ENCODE measurements at places on chromosomes 2 and 18. TPM values are rescaled to one million over a fixed set of nuclear protein-coding genes. Genes with fewer than 3 reads are reported as not detected.

Gene PIEZO2
- 0.07 TPM for polyA plus RNA-seq

Gene EGR4
- polyA plus RNA-seq: not detected

Gene GALNT3
- 0.16 TPM for polyA plus RNA-seq

Gene C2orf78
- polyA plus RNA-seq: not detected

Gene SULT1C2
- not detected for polyA plus RNA-seq

Gene FAM237A
- polyA plus RNA-seq: not detected

Gene PLCL1
- polyA plus RNA-seq: 19.1 TPM

Gene ALPP
- polyA plus RNA-seq: not detected

Gene DSG1
- polyA plus RNA-seq: under 0.01 TPM

Gene POTEC
- polyA plus RNA-seq: not detected

Gene COLEC12
- 3.1 TPM for polyA plus RNA-seq

Gene PTPN2
- polyA plus RNA-seq: 11.8 TPM

Gene SERPINB7
- polyA plus RNA-seq: not detected

Gene GPR75
- 0.32 TPM for polyA plus RNA-seq

Gene TFPI
- 27.1 TPM for polyA plus RNA-seq

Gene STK16
- polyA plus RNA-seq: 26.7 TPM

Gene FOXD4L1
- 0.06 TPM for polyA plus RNA-seq

Gene NBEAL1
- 2.5 TPM for polyA plus RNA-seq

Gene SERPINB3
- not detected for polyA plus RNA-seq

Gene MOGAT1
- 0.07 TPM for polyA plus RNA-seq

Gene FER1L5
- 0.07 TPM for polyA plus RNA-seq

Gene ZNF24
- 10.3 TPM for polyA plus RNA-seq

Gene CHCHD5
- polyA plus RNA-seq: 36.2 TPM

Gene FKBP7
- polyA plus RNA-seq: 12.4 TPM

Gene STPG4
- polyA plus RNA-seq: not detected

Gene PMAIP1
- 0.22 TPM for polyA plus RNA-seq

Gene SALL3
- 0.15 TPM for polyA plus RNA-seq

Gene MTERF4
- polyA plus RNA-seq: 18.5 TPM

Gene ARPC2
- polyA plus RNA-seq: 58.5 TPM

Gene NTSR2
- 0.10 TPM for polyA plus RNA-seq

Gene MRPL53
- 123 TPM for polyA plus RNA-seq

Gene SLC35F5
- 18.3 TPM for polyA plus RNA-seq

Gene CACNB4
- 0.29 TPM for polyA plus RNA-seq

Gene ABCG8
- polyA plus RNA-seq: 0.15 TPM

Gene MARCHF4
- polyA plus RNA-seq: not detected

Gene LRATD1
- polyA plus RNA-seq: 0.13 TPM

Gene NCK2
- polyA plus RNA-seq: 18.5 TPM

Gene LRRC30
- polyA plus RNA-seq: not detected

Gene SNORC
- 1.6 TPM for polyA plus RNA-seq

Gene SLC9A4
- polyA plus RNA-seq: not detected

Gene CIB4
- polyA plus RNA-seq: not detected

Gene TRMT61B
- 54.1 TPM for polyA plus RNA-seq

Gene SP5
- polyA plus RNA-seq: not detected

Gene GAREM1
- 4.3 TPM for polyA plus RNA-seq

Gene SOCS6
- polyA plus RNA-seq: 6.1 TPM

Gene CRYGC
- polyA plus RNA-seq: not detected

Measured in heart right ventricle (tissue), 16 donors.